ENCODE measurements at places on chromosomes 7 and 10. TPM values are rescaled to one million over a fixed set of nuclear protein-coding genes. Genes with fewer than 3 reads are reported as not detected.

CNNM1 gene
- 22.8 TPM for total RNA-seq

AUTS2 gene
- total RNA-seq: 3.8 TPM

CALML3 gene
- total RNA-seq: not detected

ARHGAP12 gene
- 24.6 TPM for total RNA-seq

GLCCI1 gene
- 0.97 TPM for total RNA-seq

TLX1 gene
- total RNA-seq: not detected

RAMP3 gene
- total RNA-seq: not detected

CHN2 gene
- total RNA-seq: 0.58 TPM

CNPY1 gene
- total RNA-seq: not detected

SPAM1 gene
- total RNA-seq: not detected

Data from A549 treated with AZD2906 at 1 μM for 4 hours (cell line).